ENCODE measurements at places on chromosomes 5 and 9. TPM values are rescaled to one million over a fixed set of nuclear protein-coding genes. Genes with fewer than 3 reads are reported as not detected.

PCAT7 gene
- total RNA-seq, result 0.79 TPM

CLIC3 gene
- total RNA-seq, result 3.7 TPM

C5orf34 gene
- total RNA-seq, result 4.3 TPM

SPACA9 gene
- total RNA-seq, result 4.3 TPM

NRG2 gene
- 1.3 TPM for total RNA-seq

KCTD16 gene
- total RNA-seq, result 0.01 TPM

BTNL9 gene
- 1.3 TPM for total RNA-seq

NMUR2 gene
- not detected for total RNA-seq

KCNV2 gene
- not detected for total RNA-seq

FRMD3 gene
- total RNA-seq, result 4.9 TPM

MRPS30 gene
- 39.0 TPM for total RNA-seq

BTNL3 gene
- not detected for total RNA-seq

SLC4A9 gene
- total RNA-seq, result not detected

PCDHB6 gene
- 0.78 TPM for total RNA-seq

SHISAL2B gene
- total RNA-seq, result not detected

PTTG1 gene
- total RNA-seq, result 206 TPM

SPRY4 gene
- 7.1 TPM for total RNA-seq

DMGDH gene
- not detected for total RNA-seq

DEPDC1B gene
- 17.4 TPM for total RNA-seq
